Umbilical cord (tissue), 2 donors: ENCODE measurements at places on chromosomes 3 and 15. TPM values are rescaled to one million over a fixed set of nuclear protein-coding genes. Genes with fewer than 3 reads are reported as not detected.

GRCh38 chr15:99753066-99753465, 19.8 kb upstream of the LYSMD4 start:
- DNase-seq, result no peak

GHSR gene
- 1.4 TPM for total RNA-seq

CEP70 gene
- 59.2 TPM for total RNA-seq

- DNase-seq, result no peak
Observed at GRCh38 chr15:98745650-98746374, 97.5 kb downstream of the IGF1R start.

SI gene
- total RNA-seq, result 0.24 TPM

DNA sequence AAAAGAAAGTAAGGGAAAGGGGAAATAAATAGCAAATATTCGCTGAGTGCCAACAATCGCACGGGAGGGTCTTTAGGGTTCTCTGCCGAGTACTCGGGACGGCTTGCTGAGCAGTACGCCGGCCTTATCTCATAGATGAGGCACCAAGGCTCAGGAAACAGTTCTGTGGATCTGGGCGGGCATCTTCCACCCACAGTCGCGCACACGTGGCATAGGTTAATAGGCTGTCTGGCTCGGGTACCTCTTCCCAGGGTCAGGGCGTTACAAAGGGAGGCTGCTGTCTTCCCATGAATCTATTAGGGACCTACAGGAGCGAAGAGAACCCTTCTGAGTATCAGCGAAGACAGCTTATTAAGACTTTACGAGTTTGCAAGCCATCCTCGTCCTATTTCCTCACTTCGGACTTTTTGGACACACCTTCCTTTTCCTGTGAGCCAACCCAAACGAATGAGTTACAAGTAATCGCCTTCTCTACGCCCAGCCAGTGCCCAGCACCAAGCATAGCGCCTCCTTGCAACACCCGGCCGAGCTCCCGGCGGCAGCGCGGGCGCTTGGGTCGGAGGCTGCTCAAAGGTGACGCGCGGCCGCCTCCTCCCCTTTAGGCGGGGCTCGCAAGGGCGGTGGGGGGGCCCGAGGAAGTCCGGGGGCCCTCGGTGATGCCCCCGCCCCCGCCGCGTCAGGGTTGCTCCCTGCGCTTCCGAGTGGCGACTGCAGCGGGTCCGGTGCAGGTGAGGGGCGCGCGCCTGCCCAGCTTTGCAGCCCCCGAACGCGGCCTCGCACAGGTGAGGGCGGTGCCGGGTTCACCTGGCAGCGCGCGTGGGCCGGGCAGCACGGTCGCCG, at the start of gene MCTP2:
MCTP2 (plus strand) TSS at position 679 of the 840 bp plus-strand sequence. CDS start 66,705 bp downstream, outside the sequence.
- DNase-seq, result peak; percentile 93

CPN2 gene
- total RNA-seq, result not detected

CEMIP gene
- total RNA-seq, result 2.4 TPM

SLC9C1 gene
- 4.1 TPM for total RNA-seq

GRCh38 chr15:100928632-100929280, 9.6 kb downstream of the LRRK1 start:
- DNase-seq, result peak; percentile 10
